Muscle of back (tissue), 13 donors: ENCODE measurements at places on chromosomes 2 and 18. TPM values are rescaled to one million over a fixed set of nuclear protein-coding genes. Genes with fewer than 3 reads are reported as not detected.

- no peak for DNase-seq
These were observed 439.8 kb upstream of the TMEFF2 start for GRCh38 chr2:192634557-192634956.

GRCh38 chr18:10590412-10590811 is 64.6 kb downstream of the NAPG start:
- no peak for DNase-seq

- DNase-seq = no peak
These were observed 920.2 kb upstream of the VRK2 start for GRCh38 chr2:57126410-57126809.

GRCh38 chr2:12967804-12968203 is 251.1 kb downstream of the TRIB2 start:
- DNase-seq = no peak

- no peak for DNase-seq
These were observed 21.2 kb downstream of the PTRHD1 start for GRCh38 chr2:24771764-24772586.

UGT1A10 gene
- not detected for polyA plus RNA-seq

C2orf80 gene
- not detected for polyA plus RNA-seq
